ENCODE measurements at places on chromosomes 1 and 21. TPM values are rescaled to one million over a fixed set of nuclear protein-coding genes. Genes with fewer than 3 reads are reported as not detected.

CDA gene
- 0.52 TPM for polyA plus RNA-seq

GNAT2 gene
- polyA plus RNA-seq, result not detected

HSD3B2 gene
- polyA plus RNA-seq, result not detected

CR1 gene
- polyA plus RNA-seq, result 0.93 TPM

GJA9 gene
- polyA plus RNA-seq, result 0.34 TPM

STRIP1 gene
- 30.6 TPM for polyA plus RNA-seq

RBP7 gene
- 5.7 TPM for polyA plus RNA-seq

KRTAP23-1 gene
- not detected for polyA plus RNA-seq

GPR52 gene
- polyA plus RNA-seq, result not detected

PLA2G2D gene
- not detected for polyA plus RNA-seq

SPRR2G gene
- polyA plus RNA-seq, result not detected

CRB1 gene
- 0.22 TPM for polyA plus RNA-seq

ANKRD65 gene
- 24.7 TPM for polyA plus RNA-seq

FAM43B gene
- 0.72 TPM for polyA plus RNA-seq

CPTP gene
- 20.2 TPM for polyA plus RNA-seq

H3-3A gene
- 589 TPM for polyA plus RNA-seq

MARK1 gene
- polyA plus RNA-seq, result 12.0 TPM

TRIM45 gene
- 19.6 TPM for polyA plus RNA-seq

C1orf141 gene
- not detected for polyA plus RNA-seq

CFHR1 gene
- not detected for polyA plus RNA-seq

RCSD1 gene
- polyA plus RNA-seq, result 60.8 TPM

GMEB1 gene
- polyA plus RNA-seq, result 9.7 TPM

C1orf105 gene
- polyA plus RNA-seq, result 111 TPM

CNIH4 gene
- 22.8 TPM for polyA plus RNA-seq

SYT11 gene
- polyA plus RNA-seq, result 12.9 TPM

All from hindlimb muscle (tissue), 1 donor.